ENCODE measurements at places on chromosomes 7 and 10. TPM values are rescaled to one million over a fixed set of nuclear protein-coding genes. Genes with fewer than 3 reads are reported as not detected.

DNA sequence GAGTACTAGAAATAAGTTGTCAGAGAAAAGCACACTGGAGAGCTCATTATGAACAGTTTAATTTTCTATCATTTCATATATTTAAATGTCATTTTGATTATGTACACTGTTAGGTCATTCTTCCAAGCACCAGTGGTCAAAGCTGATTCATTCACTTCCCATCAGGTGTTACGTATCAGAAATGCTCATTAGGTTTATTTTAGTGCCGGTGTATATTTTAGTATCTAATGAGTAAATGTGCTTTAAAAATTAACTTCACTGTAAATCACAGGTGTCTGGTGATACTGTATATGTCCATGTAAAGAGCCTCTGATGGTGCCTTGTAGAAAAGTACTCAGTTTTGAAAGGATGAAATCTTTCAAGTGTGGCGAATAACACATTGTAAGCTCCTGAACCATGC, 3.5 kb downstream of the DMTF1 start:
- no peaks in the 10 kb centered on the region for H3K36me3 ChIP-seq
- no peaks in the 10 kb centered on the region for H3K27me3 ChIP-seq
- peaks cover 8% of the 10 kb centered on the region for H3K4me1 ChIP-seq
- H3K27ac ChIP-seq, result no peak overlapping the region
- H3K4me3 ChIP-seq, result peak overlapping the region; percentile 96

DNA sequence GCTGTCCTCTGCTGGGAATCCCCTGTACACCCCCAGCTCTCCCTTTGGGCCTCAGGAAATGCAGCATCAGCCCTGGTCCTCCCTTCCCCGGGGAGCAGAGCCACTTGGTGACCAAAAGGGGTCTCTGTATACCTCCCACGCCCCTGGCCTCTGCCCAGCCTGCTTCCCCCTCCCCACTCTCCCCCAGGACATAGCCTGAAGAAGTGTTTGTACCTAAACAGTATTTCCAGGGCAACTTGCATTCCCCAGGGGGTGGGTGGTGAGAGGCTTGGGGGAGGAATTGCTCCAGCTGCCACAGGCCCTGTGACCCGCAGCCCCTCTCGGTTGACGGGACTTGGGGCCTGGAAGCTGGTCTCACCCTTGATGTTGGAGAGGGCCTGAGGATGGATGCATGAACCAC, 39.3 kb downstream of the TMEM270 start:
- no peak overlapping the region for H3K4me3 ChIP-seq
- H3K4me1 ChIP-seq, result peaks cover 26% of the 10 kb centered on the region
- no peaks in the 10 kb centered on the region for H3K27me3 ChIP-seq

The ZNF804B gene
- not detected for total RNA-seq

The SPDYE11 gene
- not detected for total RNA-seq
